Caco-2 (cell line): ENCODE measurements at places on chromosomes 7 and 10. TPM values are rescaled to one million over a fixed set of nuclear protein-coding genes. Genes with fewer than 3 reads are reported as not detected.
A peak's percentile ranks its signal among the peaks of the same experiment; 100 is the strongest.

DNA sequence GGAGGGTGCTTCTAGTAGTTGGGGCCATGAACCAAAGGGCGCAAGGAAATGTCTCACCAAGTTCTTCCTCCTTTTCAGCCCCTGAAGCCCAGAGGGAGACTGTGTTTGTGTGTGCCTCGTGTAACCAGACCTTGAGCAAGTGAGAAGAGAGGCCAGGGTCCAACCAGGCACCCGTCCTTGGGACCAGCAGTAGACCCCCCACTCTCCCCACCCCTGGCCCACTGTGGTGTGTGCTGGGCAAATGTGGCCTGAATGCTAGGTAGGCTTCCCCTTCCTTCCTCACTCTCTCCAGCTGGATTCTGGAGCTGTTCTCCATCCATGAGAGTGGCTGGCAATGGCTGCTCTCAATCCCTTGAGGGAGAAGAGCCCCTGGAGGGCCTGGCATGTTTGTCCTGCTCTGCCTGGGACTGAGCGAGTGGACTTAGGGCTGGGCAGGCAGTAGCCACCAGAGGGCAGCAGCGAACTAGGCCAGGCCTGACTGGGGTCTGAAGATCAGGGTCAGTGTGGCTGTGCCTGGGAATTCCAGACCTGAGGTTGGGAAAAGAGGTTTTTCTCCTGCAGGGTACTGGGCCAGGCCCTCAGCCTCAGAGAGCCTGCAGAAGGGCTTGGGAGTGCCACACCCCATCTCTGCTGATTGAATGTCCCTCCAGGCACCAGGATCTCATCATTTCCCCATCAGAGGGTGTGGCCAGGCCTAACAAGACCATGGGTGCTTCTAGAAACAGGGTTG is 12.5 kb downstream of the SFRP5 start:
- no peak overlapping the region for H3K4me3 ChIP-seq
- H3K27me3 ChIP-seq: no peaks in the 10 kb centered on the region
- H3K36me3 ChIP-seq: peaks cover 18% of the 10 kb centered on the region
- peaks cover 5% of the 10 kb centered on the region; the same call in 1 of the 2 replicates for H3K4me1 ChIP-seq
- DNase-seq: peak; percentile 81

- H3K27me3 ChIP-seq: no peaks in the 10 kb centered on the region
- H3K4me1 ChIP-seq: no peaks in the 10 kb centered on the region
- H3K36me3 ChIP-seq: no peaks in the 10 kb centered on the region
- H3K27ac ChIP-seq: no peak overlapping the region
Observed at GRCh38 chr10:65394502-65395297, 1531.1 kb upstream of the LRRTM3 start.

Gene RPS24
- 2,311 and 2,407 TPM in 2 replicates for total RNA-seq

Gene SEMA4G
- total RNA-seq: 67.3 and 81.2 TPM in 2 replicates

GRCh38 chr7:7352845-7353244 is 170.5 kb downstream of the C1GALT1 start:
- H3K4me3 ChIP-seq: no peak overlapping the region
- no peaks in the 10 kb centered on the region for H3K27me3 ChIP-seq
- no peak for DNase-seq
- H3K4me1 ChIP-seq: peaks cover 12% of the 10 kb centered on the region; the same call in 1 of the 2 replicates
- H3K27ac ChIP-seq: no peak overlapping the region

GRCh38 chr7:40646717-40647116 is 511.9 kb downstream of the SUGCT start:
- H3K27ac ChIP-seq: no peak overlapping the region
- no peaks in the 10 kb centered on the region for H3K4me1 ChIP-seq
- H3K4me3 ChIP-seq: no peak overlapping the region

- H3K36me3 ChIP-seq: no peaks in the 10 kb centered on the region
- no peak for DNase-seq
- H3K4me1 ChIP-seq: no peaks in the 10 kb centered on the region
- no peak overlapping the region for H3K27ac ChIP-seq
Observed at GRCh38 chr7:77200542-77200941, 923 bp upstream of the FGL2 start.

Gene SYT15
- total RNA-seq: 0.43 and 0.60 TPM in 2 replicates

- H3K4me1 ChIP-seq: peaks cover 15% of the 10 kb centered on the region
- no peak overlapping the region for H3K4me3 ChIP-seq
- H3K27me3 ChIP-seq: no peaks in the 10 kb centered on the region
- DNase-seq: no peak
- H3K27ac ChIP-seq: no peak overlapping the region
Observed at GRCh38 chr10:113053881-113054280, 103.8 kb downstream of the TCF7L2 start.

Gene FAM180A
- total RNA-seq: not detected in 2 replicates
